AG10803 (cell line): ENCODE measurements at places on chromosomes 6 and 20.
A peak's percentile ranks its signal among the peaks of the same experiment; 100 is the strongest.

- no peak for DNase-seq
These were observed 567 bp downstream of the HS3ST5 start for GRCh38 chr6:114342086-114342825.

- DNase-seq: no peak
These were observed 28.8 kb upstream of the CFAP206 start for GRCh38 chr6:87378947-87379346.

- DNase-seq: no peak
These were observed 52.8 kb downstream of the TOMM6 start for GRCh38 chr6:41840326-41840725.

- DNase-seq: no peak
These were observed 11.7 kb upstream of the HCK start for GRCh38 chr20:32040142-32040953.

DNA sequence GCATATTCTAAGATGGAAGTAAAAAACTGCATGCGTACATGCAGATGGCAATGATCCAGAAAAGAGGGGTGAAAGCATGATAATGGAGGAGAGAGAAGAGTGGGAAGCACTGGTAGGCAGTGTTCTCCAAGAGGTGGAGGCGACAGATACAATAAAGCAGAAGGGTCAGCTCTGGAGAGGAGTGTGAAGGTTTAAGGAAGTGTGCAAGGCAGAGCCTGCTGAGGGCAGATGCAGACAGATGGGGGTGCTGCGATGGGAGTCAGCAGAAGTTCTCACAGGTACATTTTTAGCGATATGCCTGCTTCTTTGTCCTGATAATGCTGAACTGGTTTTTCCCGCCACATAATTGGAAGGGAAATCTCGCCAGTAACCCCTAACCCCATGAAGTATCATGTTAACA is 81.1 kb upstream of the C6orf118 start:
- DNase-seq: no peak

DNA sequence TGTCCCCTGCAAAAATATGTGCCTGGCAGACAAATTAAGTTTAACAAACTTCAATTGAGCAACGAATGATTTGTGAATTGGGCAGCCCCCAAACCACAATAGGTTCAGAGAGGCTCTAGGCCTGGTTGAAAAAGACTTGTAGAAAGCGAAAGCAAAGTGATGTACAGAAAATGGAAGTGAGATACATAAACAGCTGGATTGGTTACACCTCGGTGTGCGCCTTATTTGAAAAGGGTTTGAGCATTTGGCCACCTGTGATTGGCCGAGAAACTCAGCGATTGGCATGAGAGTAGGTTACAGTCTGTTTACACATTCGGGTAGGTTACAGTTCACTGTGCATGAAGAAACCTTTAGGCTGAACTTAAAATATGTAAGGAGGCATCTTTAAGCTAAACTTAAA is 136.9 kb downstream of the CD83 start:
- DNase-seq: no peak

DNA sequence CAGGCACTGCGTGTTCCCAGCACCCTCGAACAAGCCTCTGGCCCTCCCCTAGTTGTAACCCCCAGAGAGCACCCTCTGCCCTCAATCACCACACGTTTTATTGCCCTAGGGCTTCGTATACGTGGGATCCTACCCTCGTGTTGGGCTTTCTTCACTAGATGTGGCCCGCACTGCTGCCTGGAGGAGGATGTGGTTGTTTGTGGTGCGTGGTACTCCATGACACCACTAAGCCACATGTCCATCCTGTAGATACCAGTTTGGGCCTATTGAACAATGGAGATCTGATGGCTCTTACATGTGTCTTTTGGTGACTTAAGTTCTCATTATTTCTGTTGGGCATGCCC is 17.0 kb downstream of the SLC2A4RG start:
- no peak for DNase-seq

- no peak for DNase-seq
These were observed 315.1 kb downstream of the CDH4 start for GRCh38 chr20:61567204-61567603.

DNA sequence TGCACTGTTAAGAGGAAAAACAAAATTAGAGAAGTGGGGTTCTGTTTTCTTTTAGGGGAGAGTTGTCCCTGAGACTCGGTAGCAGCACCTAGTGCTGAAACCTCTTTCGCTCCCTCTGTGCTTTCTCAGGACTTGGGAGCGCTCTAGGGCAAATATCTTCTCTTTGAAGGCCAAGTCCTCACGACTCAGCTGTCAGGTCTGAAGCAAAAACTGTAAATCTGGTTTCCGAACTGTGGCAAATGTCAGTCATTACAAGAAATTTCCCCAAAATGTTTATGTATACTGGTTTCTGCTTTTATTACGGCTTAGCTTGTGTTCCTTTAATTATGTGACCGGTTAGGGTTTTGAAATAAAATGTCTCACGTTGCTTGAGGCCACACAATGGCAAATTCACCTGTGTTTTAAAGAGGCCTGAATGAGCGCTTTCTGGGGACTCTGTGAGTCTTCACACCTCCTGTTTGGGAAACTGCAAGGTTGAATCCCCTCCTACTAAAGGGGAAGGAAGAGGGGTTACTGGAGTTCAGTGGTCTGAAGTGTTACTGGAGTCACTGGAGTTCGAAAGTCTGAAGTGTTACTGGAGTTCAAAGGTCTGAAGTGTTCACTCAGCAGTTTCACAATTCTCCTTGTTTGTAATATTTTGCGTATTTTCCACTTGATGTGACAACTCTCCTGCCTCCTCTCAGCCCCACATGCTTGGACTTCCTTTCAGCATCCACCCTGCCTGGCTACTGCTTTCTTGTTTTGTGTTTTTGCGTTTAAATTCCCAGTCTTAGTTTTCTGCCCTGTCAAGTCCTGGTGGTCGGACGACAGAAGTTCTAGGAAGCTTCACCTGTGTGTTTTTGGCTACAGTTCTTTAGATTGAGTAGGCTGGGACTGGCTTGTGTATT is 1.6 kb downstream of the SMPDL3A start:
- DNase-seq: peak; percentile 11

GRCh38 chr20:757506-757905 is 10.8 kb downstream of the SLC52A3 start:
- DNase-seq: no peak

DNA sequence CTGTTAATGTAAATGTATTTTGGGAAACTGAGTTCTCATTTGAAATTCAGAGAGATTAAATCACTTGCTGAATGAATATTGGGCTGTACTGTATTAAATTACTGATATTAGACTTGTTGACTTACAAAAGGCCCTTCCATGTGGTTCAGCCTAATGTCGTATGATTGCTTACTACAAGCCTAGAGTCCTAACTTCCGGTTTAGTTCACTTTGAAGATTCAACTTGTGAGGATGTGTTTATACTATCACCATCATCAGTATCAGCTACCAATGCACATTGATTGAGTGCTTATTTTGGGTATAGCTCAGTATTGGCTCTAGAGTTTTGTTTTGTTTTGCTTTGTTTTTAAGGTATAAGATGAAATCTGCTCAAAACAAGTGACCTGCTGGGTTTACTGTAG is 48.3 kb downstream of the FAM217A start:
- no peak for DNase-seq

DNA sequence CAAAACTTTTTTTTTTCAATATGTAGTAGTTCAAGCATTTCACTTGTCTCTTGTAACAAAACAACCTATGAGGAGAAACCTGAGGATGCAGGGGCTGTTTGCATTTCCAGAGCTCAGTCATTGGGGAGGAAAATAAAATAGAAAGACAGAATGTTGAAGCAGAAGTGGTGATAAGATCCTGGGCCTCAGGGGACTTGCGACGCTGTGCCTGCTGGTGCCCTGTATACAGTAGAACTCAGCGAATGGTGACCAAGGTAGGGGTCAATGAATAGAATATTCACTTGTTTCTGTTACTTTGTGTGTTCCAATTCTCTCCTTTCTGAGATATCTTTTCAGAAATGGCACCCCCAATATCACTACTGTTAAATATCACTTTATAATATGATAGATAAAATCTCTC is 271.6 kb downstream of the FARS2 start:
- DNase-seq: no peak

- peak; percentile 14 for DNase-seq
These were observed 535.1 kb downstream of the BCKDHB start for GRCh38 chr6:80641591-80641990.

- DNase-seq: no peak
These were observed 53.4 kb upstream of the TMEM30A start for GRCh38 chr6:75337835-75338580.

DNA sequence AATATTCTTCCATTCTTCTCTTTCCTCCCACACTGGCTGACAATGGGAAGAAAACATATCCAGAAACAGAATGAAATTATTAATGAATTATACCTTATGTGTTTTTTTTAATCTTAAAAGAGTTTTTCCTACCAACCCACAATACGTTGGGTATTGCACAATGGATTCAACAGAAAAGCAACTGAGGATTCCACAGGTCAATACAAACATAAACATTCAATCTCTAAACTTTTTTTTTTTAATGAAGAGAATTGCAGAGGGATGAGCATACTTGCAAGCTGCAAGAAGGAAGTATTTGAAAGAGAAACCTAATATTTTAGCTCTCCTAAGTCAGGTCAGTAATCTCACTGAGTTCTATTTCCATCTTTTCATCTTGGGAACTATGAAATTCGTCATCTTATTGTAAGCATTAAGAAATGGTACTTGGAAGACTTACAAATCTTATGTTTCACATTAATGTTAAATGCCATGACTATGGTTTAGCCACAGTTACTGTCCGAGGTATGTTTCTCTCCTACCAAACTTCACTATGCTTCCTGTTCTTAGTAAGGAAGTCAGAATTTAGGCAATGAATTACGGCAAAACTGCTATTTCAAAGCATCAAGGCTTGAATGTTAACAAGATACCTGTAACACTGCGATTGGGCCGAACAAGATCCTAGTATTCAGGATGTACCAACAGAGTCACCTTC is 100.8 kb downstream of the HIVEP2 start:
- DNase-seq: peak; percentile 61

DNA sequence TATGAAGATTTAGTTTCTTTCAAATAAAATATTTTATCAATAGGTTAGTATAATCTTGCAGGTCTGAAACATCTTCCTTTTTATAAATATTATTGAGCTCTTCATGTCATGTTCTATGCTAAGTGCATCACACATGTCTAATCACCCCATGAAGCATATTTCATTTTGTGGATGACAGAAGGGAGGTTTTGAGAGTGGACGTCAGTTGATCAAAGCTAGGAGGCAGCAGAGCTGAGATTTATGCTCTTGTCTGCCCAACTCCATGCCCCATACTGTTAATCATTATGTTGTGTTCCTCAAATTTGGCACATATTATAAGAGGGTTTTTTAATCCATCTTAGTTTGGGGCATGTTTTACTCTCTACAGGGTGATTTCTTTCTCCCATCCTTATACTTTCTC is 22.7 kb downstream of the DSE start:
- no peak for DNase-seq

DNA sequence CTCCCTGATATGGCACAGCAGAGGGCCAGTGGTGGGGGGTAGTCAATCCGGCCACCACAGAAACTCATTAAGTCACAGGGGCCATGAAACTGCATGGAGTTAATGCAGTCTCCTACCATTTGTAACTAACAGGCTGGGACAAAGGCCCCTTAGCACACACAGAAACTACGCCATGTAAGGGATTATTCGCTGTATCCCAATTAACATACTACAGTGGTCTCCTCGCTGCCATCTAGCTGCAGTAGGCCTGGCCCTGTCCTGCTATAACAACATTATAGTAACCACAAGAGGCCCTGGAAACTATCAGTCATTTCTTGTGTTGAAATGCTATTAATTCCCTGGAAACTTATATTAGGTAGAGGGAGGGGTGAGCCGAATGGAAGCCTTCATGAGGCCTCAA is 72.3 kb upstream of the CCN2 start:
- DNase-seq: no peak

DNA sequence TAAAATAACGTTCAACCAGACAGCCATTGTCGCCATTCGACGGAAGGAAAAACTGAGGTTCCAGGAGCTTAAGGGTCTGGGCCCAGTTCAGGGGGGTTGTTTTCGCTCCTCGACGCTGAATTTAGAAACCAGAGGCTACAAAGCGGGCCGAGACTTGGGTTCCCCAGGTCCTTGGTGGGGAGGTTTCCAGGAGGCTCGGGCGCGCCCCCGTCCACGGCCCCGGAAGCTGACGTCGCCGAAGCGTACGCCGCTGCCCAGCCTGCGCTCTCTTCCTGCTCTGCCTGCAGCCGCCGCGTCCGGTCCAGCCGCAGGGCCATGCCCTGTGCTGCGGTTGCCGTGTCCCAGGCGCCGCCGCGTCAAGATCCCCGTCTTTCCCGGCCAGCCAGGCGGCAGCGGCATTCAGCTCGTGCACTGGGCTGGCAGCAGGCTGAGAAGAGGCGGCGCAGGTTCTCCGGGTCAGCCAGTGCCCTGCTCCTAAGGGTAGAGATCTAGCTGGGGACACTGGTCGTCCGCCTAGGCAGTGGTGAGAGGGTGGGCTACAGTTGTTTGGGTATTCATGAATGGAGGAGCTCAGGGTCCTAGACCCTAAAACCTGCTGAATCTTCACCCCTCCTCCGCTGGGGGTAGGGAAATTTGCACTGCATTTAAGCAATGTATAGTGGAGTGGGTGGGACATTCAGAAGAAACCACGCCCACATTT is 901 bp upstream of the TRIM26 start:
- DNase-seq: peak; percentile 75

GRCh38 chr6:6901205-6901719 is 206.5 kb upstream of the RREB1 start:
- DNase-seq: no peak
